ENCODE measurements at places on chromosomes 3 and 15.

GRCh38 chr3:3639078-3639477 lies 160.2 kb upstream of the LRRN1 start:
- no peak for DNase-seq

- no peak for DNase-seq
These were observed 87.8 kb upstream of the CTDSPL start for GRCh38 chr3:37773911-37774310.

DNA sequence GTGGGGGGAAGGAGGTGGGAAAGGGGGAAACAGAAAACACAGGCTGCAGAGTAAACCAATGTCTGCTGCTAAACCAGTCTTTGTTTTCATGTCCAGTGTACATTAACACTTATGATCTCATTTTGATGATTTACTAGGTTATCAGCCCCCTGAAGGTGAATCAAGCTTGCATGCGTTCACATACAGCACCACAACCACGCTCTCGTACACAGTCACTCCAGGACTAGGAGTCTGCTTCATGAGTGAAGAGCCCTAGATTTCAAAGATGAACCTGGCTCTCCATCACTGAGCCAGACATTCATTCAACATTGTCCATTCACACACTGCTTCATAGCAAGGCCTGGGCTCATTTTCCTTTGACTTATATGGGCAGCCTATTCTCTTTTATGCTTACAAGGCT lies 51.7 kb upstream of the TRIM59 start:
- DNase-seq = no peak

- DNase-seq = no peak
These were observed 127.5 kb downstream of the UACA start for GRCh38 chr15:70635895-70636294.

DNA sequence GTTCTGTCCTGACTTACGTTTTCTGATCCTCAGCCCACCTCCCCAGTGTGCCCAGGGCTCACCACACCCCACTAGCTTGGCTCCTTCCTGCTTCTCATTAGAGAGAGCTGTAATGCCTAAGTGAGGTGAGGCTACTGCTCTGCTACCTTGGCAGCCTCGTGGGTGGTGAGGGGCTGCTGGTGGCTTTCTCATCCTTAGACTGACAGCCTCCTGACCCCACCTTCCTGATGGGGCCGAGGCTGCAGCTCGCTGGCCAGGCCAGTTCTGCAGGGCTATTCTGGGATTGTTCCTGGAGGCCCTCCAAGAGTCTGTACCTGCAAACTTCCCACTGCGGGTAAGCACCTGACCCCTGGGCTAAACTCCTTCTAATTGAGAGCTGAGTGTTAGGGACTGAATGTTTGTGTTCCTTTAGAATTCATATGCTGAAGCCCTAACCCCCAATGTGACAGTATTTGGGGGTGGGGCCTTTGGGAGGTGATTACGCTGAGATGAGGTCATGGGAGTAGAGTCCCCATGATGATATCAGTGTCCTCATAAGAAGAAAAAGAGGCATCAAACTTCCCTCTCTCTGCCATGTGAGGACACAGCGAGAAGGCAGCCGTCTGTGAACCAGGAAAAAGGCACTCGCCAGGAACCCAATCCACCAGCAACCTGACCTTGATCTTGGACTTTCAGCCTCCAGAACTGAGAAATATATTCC lies 38.1 kb upstream of the IQSEC1 start:
- no peak for DNase-seq

Measured in fibroblast of pulmonary artery (primary cell).